Naive B cell (primary cell): ENCODE measurements at places on chromosomes 7 and 10.

DNA sequence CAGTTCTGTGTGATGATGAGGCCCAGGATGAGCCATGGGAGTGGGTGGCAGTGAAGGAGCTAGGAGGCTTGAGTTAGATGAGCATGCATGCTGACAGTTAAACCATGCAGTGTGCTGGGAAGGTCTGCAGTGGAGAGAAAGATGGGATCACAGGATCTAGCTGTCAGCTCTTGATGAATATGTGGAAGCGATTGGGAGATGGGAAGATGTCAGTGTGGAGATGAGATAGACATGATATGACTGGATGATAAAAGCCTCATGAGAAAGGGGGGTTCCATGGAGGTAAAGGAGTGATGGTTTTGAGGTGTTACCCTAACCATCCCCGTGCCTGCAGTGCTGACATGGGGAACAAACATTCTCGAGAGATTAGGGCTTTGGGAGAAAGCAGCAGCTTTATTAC, 165.0 kb upstream of the CTBP2 start:
- H3K36me3 ChIP-seq, result peaks cover 4% of the 10 kb centered on the region
- no peak overlapping the region for H3K4me3 ChIP-seq
- H3K27ac ChIP-seq, result no peak overlapping the region
- no peaks in the 10 kb centered on the region for H3K4me1 ChIP-seq
- H3K27me3 ChIP-seq, result peaks cover 42% of the 10 kb centered on the region

- DNase-seq, result no peak
- H3K4me3 ChIP-seq, result no peak overlapping the region
- H3K36me3 ChIP-seq, result peaks cover 8% of the 10 kb centered on the region
- no peak overlapping the region for H3K27ac ChIP-seq
Observed at GRCh38 chr10:127918572-127918971, 11.7 kb downstream of the PTPRE start.

- H3K27ac ChIP-seq, result no peak overlapping the region
- DNase-seq, result no peak
- H3K4me3 ChIP-seq, result no peak overlapping the region
- no peaks in the 10 kb centered on the region for H3K4me1 ChIP-seq
- no peaks in the 10 kb centered on the region for H3K36me3 ChIP-seq
Observed at GRCh38 chr7:111755383-111755782, 193.1 kb upstream of the IMMP2L start.

DNA sequence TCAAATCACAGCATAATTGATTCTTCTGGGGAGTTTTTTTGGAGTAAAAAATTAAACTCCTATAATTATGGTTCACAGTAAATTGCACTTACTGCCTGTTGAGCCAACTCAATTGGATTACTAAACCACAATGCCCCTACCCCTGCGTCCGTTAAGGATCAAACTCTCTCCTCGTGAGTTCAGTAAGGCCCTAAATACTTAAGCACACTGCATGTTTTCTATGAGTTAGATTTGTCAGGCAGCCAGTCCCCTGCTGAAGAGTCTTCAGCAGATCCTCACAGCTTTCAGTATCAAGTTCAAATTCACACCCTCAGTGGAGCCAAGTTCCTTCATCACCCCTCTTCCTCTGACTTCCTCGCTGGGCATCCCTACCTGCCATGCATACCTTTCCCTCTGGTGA, 275.0 kb upstream of the BMPER start:
- no peak for DNase-seq
- H3K36me3 ChIP-seq, result peaks cover 10% of the 10 kb centered on the region
- no peak overlapping the region for H3K27ac ChIP-seq
- no peaks in the 10 kb centered on the region for H3K27me3 ChIP-seq
- H3K4me3 ChIP-seq, result no peak overlapping the region
